ENCODE measurements at places on chromosomes 4 and X. TPM values are rescaled to one million over a fixed set of nuclear protein-coding genes. Genes with fewer than 3 reads are reported as not detected.
A peak's percentile ranks its signal among the peaks of the same experiment; 100 is the strongest.

- no peak overlapping the region for H3K27ac ChIP-seq
- no peak for DNase-seq
- no peaks in the 10 kb centered on the region for H3K4me1 ChIP-seq
- no peaks in the 10 kb centered on the region for H3K27me3 ChIP-seq
- H3K4me3 ChIP-seq: no peak overlapping the region
- H3K36me3 ChIP-seq: no peaks in the 10 kb centered on the region
Measured at GRCh38 chr4:85393201-85393600, 81.7 kb upstream of the ARHGAP24 start.

- H3K4me1 ChIP-seq: no peaks in the 10 kb centered on the region
- H3K4me3 ChIP-seq: no peak overlapping the region
- no peak overlapping the region for H3K27ac ChIP-seq
Measured at GRCh38 chr4:157810137-157810774, 362.6 kb downstream of the GASK1B start.

The PPEF1 gene
- under 0.01 TPM for total RNA-seq

The MSANTD1 gene
- 0.59 TPM for total RNA-seq

The CFAP299 gene
- 1.5 TPM for total RNA-seq

The EGFL6 gene
- 0.29 TPM for total RNA-seq

The MAGEA4 gene
- not detected for total RNA-seq

DNA sequence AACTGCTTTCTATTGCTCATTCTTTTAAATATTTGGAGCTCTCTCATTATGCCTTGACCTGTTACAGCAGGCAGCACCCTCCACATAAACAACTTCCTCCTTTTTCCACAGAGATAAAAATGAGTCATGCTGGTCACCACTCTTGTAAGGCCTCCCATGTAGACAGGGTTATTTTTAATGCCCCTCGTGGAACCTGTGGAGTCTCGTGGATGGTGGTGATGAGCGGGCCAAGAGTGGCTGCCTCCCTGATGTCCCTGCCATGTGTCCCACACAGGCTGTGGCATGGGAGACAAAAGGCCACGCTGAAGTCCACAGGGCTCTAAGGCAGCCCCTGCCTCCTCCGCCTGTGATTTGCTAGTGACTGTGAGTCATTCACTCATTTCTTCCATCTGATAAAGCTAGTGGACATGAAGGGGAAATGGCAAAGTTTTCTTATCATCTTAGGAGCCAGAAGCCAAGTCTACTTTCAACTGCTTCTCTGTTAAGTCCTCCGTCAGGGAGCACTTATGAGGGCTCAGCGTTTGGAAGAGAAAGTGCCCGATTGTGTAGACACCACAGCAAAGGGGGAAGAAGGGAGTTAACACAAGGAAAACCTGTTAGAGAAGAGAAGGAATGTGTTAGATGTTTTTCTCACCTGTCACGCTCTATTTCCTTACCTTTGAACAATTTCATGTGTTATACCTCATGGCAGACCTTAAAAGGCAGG, 121.6 kb upstream of the FAT1 start:
- DNase-seq: peak; percentile 90
- H3K4me3 ChIP-seq: peak overlapping the region; percentile 44
- H3K36me3 ChIP-seq: no peaks in the 10 kb centered on the region
- H3K27me3 ChIP-seq: no peaks in the 10 kb centered on the region

The NXF2B gene
- total RNA-seq: not detected
